ENCODE measurements at places on chromosomes 11 and 22.

DNA sequence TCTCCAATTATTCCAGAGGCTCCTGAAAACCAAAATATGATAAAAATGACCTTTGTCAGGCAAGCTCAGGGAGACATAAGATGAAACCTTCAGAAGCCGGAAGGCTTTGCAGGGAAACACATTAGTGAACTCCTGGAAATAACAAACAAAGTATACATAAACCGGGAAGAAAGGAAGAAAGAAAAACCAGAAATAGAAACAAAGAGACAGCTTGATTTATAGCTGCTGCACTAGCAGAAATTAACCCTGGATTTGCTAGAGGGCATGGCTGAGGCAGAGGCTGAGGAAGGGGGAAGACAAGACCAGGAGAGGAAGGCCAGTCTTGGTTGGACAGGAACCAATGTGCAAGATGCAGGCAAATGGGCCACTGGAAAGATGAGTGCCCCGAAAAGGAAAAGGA lies 33.3 kb downstream of the SLC22A25 start:
- DNase-seq = no peak

GRCh38 chr11:27186580-27186979 lies 146.0 kb downstream of the BBOX1 start:
- no peak for DNase-seq

DNA sequence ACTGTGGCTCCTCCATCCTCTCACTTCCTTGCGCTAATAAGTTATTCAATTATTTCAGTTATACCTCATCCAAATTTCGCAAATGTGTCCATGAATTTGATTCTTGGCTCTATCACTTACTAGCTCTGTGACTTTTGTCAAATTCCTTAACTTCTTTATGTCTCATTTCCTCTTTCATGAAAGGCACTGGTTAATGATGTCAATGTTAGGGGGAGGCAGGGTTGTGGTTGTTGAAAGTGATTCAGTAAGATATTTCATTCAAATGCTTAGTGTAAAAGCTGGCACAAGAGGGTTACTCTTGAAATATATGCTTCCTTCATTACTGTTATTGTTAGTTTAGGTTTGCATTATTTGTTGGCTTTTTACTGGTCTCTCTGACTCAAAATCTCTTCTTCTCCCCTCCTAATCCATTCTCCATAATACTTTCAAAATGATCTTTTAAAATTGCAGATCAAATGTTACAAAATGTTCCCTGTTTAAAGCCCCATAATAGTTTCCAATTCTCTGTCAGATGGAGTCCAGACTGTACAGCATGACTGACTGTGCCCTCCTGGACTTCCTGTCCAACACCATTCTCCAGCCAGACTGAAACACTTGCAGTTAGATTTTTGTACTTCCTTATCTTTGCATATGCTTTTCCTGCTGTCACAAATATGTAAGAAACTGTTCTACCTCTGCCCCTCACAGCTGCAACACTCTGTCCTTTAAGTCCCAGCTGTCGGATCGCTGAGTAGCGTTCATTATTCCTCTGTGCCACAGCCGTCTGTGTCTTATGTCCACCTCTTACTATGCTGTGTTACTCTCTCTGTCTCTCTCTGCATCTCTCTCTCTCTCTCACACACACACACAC lies 510.6 kb upstream of the RAG2 start:
- DNase-seq = no peak

GRCh38 chr11:111598559-111598958 lies 3.7 kb upstream of the SIK2 start:
- DNase-seq = no peak

DNA sequence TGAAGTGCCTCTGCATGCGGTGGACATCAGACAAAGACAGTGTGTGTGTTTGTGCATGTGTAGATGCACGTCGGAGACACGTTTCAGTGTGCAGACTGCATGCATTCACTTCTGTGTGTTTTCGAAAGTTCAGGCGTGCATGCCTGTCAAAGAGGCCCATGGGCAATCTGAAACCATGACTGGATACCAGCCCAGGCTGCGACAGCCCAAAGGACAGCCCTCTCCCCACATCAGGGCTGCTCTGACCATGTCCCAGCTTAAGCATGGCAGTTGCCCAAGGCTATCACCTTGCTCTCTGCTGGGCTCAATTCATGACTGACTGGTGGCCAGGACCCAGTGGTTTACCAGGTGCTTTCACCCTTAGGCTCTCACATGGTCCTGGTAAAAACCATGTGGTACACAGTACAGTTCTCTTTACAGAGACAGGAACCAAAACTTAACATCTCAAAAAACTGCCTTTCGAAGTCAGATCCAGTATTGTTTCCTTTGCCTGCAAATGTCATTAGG lies 423.7 kb upstream of the CADM1 start:
- DNase-seq = no peak

- DNase-seq = no peak
Observed at GRCh38 chr11:88410056-88410455, 72.5 kb upstream of the CTSC start.

GRCh38 chr22:38401336-38402084 lies 53.5 kb downstream of the KCNJ4 start:
- no peak for DNase-seq

- DNase-seq = peak; percentile 69
Observed at GRCh38 chr11:118610773-118611432, 3.5 kb downstream of the PHLDB1 start.

GRCh38 chr22:40782521-40782920 lies 36.6 kb downstream of the SLC25A17 start:
- no peak for DNase-seq

GRCh38 chr11:1936072-1936780 lies 10.9 kb upstream of the MRPL23 start:
- DNase-seq = no peak

DNA sequence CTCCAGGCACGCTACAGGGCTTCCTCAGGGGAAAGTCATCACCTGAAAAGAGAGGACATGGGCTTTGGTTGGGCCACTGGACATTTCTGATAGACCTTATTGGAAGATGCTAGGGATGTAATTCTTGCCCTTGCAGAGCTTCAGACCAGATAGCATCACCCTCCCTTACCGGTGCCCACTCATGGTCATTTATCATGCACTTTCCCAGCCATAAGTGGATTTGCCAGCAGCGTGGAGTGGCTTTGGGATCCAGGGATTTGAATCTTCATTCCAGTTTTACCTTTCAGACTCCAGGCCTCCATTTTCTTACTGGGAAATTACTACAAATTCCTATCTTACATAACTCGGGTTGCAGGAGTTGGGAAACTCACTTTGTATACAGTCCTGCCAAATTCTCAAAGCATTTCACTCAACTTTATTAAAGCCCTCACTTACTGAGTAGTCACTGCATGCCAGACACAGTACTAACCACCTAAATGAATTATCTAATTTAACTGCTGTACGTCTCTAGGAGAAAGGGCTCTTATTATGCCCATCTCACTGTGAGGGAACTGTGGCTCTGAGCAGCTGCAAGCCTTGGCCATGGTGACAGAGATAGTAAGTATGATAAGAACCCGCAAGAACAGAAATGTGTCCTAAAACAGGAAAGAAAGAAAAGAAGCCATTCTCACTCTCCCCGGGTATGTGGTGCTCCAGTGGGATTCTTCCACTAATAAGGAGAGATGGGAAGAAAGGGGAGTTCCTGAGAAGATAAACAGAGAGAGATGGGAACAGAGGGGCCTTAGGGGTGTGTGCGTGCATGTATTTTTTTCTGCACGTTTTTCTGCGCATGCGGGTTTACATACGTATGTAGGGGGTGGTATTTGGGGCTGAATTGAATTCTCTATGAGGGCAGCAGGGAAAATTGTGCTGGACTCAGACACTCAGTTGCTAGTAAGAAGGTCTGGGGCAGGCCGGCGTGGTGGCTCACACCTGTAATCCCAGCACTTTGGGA lies 9.7 kb downstream of the CHRM1 start:
- no peak for DNase-seq

DNA sequence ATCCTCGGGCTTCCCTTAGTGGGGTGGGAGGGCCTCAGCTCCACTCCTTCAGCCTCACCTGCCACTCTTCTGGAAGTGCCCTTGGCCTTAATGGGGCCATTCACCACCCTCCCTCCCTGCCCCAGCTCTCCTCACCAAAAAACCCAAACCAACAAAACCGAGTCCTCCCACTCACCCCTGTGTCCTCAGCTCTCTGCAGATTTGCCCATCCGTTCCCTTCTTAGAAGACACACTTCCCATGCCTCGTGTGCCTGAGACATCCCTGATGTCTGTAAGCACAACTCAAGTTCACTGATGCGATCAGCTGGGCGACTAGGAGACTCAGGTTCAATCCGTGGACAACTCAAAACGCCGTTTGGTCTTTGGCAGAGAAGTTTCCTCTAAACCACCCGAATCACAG lies 839.2 kb downstream of the TBC1D22A start:
- no peak for DNase-seq

DNA sequence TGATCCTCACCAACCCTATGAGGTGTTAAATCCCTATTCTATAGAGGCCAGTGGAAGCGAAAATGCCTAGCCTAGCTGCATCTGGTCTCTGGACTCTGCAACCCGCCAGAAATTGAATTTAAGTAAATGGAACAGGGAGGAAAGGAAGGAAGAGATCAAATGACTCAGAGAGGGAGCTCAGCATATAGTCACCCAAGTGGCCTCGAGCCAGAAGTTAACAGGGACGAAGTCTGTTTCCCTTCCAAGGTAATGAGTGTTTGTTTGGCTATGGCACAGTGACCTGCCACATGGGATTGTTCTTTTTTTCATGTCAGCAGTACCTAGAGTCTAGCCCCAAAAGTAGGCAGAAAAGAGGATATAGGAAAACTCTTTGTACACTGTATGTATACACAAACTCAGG lies 66.3 kb downstream of the PAK1 start:
- no peak for DNase-seq

DNA sequence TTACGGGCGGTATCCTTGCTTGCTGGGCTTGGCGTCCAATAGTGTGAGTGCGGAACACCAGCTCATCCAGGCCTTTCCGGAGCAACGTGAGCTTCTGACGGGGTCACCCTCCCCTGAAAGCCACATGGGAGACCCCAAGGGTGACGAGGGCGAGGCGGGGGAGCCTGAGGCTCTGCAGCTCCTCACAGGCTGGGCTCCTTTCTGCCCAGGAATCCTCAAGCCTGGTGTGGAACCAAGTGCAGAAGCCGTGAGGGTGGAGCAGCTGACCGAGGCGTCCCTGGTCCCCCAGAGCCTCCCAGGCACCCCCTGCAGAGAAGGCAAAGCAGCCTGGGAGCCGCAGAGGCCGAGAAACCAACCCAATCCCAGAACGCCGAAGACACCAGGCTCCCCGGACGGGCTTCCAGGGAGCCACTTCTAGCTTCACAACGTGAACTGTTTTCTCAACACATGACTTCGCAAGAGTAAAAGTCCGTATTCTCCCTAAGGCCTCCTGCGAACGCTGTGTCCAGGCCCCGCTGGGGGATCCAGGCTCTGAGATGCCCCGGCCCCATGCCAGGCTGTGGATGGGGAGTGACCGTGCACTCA lies 530.3 kb downstream of the BRD1 start:
- DNase-seq = no peak

GRCh38 chr11:69630017-69630416 lies 10.9 kb upstream of the CCND1 start:
- DNase-seq = no peak

DNA sequence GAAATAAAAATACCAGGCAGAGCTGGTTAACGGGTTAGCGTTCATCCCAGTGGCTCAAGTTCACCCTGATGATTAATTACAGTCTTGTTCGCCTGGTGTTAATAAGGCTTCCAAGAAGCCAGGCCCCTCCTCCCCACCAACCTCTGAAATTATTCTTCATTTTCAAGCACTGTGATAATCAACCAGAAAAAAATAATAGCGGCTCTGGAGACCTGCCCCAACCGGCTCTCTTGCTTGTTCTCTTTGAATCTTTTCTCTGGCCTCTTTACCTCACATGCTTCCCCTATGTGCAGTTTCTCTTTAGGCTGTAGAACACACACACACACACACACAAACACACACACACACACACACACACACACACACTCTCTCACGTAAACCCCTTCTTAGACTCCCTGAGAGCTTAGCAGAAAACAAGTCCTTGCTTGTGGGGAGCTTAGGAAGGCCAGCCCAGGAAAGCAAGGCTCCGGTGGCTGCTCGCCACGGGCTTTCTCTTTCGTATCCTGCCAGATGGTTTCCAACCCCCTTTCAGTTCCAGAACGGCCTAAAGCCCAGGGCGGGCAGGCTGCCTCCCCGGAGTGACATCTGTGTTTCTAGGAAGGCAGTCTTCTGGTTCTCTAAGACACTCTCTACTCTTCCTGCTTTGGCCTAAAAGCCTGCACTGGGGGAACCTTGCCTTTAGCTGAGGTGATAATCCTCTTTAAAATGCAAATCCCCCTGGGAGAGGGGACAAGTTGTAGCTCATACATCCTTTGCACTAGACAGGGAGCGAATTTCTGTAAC lies 106.4 kb upstream of the SESN3 start:
- no peak for DNase-seq

DNA sequence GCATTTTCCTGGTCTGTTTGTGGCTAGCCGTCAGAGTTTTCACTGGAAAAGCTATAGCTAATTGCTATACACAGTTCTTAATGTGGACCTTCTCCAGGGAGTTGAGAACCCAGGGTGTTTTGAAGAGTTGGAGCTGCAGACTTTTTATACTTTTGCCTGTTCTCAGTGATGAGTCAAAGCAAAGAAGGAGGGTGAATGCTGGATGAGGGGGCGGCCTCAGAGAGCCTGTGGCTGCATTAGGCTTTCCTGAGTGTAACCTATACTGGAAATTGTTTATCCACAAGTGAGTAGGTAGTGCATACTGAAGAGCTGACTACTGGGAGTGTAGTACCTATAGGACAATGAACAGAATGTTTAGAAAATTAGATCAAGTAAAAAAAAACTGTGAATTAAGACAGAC lies 79.7 kb upstream of the HORMAD2 start:
- no peak for DNase-seq

- no peak for DNase-seq
Observed at GRCh38 chr11:106091480-106092123, 14.1 kb downstream of the AASDHPPT start.

DNA sequence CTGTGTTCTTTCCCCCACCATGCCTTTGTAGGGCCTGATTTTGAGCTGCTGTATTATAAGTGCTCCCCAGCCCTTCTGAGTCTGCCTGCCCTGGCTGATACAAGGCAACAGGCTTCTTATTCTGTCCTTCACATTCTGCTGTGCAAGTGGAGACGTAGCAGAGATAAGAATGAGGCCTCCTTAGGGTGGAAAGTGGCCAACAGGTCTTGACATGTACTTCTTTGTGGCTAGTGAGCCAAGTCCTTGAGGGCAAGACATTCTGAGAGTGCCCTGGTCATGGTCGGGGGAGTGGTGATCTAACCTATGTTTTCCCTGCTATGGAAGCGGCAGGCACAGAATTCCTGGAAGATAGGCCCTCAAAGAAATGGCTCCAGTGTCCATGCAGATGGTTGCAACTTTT lies 235.7 kb upstream of the CADM1 start:
- DNase-seq = no peak

- DNase-seq = no peak
Observed at GRCh38 chr11:30365793-30366517, 43.1 kb downstream of the ARL14EP start.

- DNase-seq = no peak
Observed at GRCh38 chr11:44681698-44682097, 45.1 kb upstream of the TSPAN18 start.

DNA sequence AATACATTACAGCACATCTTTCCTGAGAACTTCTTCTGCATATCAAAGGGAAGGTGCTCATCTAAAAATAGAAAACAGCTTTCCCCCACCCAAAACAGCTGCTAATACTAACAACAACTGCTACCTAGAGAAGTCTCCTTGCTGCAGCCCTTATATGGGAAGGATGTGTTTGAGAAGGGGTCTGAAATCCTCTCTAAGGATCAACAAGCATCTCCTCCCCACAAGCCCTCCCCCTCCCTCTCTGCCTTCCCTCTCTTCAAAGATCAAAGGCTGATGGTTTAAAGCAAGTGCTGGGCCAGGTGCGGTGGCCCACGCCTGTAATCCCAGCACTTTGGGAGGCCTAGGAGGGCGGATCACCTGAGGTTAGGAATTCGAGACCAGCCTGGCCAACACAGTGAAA lies 33.5 kb downstream of the SCUBE2 start:
- no peak for DNase-seq
